DMS153 (cell line): ENCODE measurements at places on chromosomes 16 and 17.

DNA sequence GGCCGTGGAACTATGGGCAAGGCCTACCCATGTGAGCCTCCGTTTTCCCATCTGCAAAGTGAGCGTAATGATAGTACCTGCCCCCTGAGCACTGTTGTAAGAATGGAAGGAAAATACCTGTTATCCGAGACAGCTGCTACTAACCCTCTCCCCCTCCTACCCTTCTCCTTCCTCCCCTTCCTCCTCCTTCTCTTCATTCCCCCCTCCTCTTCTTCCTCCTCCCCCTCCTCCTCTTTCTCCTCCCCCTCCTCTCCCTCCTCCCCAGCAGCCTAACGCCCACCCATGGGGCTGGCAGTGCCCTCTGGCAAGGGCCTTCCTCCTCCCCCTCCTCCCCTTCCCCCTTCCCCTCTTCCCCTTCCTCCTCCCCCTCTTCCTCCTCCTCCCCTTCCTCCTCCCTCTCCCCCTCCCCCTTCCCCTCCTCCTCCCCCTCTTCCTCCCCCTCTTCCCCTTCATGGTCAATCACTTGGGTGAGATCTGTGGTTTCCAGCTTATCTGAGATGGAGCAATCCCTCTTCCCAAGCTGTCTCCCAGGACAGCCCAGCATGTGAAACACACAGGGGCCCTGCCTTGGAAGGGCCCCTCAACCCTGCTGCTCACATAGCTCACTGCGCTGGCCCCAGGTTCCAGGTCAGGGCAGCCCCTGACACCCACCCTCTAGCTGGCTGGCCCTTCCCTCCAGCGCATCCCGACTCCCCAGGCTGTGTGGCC is 6.4 kb downstream of the ZFPM1 start:
- DNase-seq: no peak

DNA sequence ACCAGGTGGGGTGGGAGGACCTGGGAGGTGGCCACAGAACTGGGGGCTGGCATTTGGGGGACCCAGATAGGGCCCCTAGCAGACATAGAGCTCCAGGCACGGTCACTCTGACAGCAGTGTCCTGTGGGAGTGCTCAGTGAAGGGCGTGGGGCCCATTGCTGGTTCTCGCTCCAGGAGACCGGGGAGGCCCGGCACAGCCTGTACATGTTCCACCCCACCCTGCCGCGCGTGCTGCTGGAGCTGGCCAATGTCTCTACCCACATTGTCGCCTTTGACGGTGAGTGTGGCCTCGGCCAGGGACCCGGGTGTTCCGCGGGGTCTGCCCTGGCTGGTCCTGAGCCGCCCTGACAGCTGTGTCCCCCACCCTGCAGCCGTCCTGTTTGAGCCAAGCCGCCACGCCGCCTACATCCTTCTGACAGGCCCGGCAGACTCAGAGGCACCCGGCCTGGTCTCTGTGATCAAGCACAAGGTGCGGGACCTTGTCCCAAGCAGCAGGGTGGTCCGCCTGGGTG is 11.2 kb downstream of the RGS11 start:
- no peak for DNase-seq

- no peak for DNase-seq
Observed at GRCh38 chr17:75269844-75270217, 1.2 kb downstream of the MIF4GD start.

DNA sequence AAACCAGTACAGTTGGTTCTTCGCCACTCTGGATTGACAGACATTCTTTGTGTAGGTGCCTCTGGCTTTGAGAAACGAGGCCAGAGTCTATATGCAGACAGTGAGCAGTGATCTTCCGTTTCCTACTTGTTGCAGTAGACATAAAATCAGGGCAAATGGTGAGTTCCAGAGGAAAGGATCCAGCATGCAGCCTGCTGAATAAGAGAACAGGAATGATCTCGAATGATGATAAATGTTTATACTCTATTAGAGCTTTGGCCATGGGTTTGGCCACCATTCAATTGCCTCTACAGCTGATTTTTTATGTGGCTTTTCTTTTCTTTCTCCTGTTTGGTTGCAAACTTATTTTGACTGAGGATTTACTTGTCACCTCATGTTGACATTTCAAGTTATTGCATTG is 286.7 kb downstream of the IRX3 start:
- DNase-seq: no peak

DNA sequence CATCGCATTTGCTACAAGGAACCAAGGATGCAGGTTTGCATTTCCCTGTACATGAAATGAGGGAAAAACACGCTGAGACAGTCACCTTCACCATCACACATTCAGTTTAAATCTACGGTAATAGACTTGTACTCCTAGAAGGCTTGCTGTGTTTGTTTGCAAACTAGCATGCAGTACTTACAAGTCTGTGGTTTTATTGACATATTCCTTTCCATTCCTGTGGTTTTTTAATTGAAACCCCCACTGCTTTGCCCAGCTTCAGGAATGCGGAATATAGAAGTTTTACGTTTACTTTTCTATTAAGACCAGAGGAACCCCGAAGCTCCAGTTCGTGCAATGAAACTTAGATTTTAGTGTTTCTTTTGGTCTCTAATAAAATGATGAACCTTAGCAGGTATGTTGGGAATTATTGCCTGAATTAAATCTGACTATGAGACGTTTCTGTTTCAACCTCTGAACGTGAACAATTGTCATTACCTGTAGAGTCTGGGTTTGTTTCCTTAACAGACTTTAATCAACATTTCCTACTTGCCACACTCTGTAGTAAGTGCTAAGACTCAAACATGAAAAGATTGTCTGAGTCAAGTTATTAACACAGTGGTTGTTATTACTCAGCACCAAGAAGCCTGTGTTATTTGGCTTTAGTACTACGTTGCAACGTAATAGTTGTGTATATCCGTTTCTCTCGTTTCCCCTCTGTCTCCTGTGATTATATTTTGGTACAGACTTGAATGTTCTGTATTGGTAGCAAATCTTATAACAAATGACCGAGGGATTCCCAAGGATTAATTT is 793.3 kb upstream of the GOT2 start:
- no peak for DNase-seq
